ENCODE measurements at places on chromosomes 1 and 21.

- DNase-seq, result no peak
Measured at GRCh38 chr1:88800382-88801051, 90.8 kb downstream of the GTF2B start.

GRCh38 chr1:3368711-3369445 is 85.6 kb upstream of the ARHGEF16 start:
- DNase-seq, result no peak

DNA sequence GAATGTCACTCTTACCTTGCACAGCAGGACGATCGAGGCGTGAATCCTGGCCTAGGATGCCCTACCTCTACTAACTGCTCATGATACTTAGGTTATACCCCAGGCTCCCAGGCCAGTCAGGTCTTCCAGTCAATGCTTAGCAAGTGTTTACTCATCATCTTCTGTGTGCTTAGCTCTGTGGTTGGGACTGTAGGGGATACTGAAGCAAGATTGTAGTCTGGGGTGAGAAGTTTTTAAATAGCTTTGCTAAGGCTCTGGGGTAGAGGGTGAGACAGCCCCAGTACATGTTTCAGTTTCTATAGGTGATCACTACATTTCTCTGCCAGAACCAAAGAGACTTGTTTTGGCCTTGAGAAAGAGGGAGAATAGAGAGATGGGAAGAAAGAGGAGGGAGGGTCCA is 250.8 kb upstream of the KIAA0040 start:
- DNase-seq, result no peak

GRCh38 chr1:195097316-195097715 is 1510.9 kb downstream of the KCNT2 start:
- no peak for DNase-seq

DNA sequence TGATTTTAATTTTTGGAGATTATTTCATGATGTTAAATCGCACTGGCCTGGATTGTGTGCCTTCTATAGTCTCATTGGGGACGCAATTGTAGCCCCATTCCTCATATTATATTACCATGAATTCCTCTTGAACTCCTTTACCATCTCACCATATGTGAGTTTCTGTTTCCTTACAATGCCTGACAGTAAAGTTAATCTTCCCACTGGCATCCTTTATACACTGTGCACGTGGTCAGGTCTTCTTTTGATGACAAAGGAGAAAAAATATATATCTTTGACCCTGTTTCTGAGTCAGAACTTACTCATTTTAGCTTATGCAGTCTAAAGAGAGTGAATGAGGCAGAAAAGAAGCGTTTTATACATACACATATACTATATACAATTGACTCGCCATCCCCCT is 774 bp upstream of the ABL2 start:
- DNase-seq, result no peak

- DNase-seq, result no peak
Measured at GRCh38 chr1:197197430-197197997, 51.0 kb upstream of the ASPM start.

DNA sequence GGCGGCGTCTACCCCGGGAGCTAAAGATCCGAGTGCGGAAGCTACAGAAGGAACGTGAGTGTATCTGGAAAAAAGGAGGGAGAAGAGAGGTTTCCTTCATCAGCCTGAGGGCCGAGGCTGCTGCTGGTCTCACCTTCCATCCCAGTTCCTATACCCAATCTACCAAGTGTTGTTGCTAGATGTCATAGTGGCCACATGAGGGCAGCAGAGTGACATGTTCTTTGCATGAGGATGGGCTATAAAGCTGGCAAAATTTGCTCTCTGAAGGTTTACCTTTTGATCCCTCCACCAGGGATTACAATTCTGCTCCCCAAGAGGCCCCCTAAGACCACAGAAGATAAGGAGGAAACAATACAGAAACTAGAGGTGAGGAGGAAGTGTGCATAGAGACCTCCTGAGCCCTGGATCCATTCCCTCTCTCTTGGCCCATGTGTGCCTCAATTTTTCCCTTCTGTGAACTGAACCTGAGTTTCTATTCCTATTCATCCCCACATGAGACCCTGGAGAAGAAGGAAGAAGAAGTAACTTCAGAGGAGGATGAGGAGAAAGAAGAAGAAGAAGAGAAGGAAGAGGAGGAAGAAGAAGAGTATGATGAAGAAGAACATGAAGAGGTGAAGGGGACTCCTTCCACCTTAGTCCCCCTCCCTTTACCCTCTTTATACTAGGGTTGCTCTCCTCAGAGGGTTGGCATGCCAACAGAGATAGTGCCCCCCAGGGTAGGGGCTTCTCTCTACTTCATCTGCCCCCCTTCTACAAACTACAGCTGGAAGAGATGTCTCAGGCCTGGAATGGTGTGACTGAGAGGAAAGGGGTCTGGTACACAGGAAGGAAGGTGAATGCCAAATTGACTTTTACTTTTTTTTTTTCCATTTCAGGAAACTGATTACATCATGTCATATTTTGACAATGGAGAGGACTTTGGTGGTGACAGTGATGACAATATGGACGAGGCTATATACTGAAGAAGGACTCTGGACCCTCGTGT is 13.3 kb downstream of the POLR3GL start:
- DNase-seq, result peak; percentile 63

- DNase-seq, result no peak
Measured at GRCh38 chr1:66730462-66730861, 21.8 kb upstream of the DYNLT5 start.

DNA sequence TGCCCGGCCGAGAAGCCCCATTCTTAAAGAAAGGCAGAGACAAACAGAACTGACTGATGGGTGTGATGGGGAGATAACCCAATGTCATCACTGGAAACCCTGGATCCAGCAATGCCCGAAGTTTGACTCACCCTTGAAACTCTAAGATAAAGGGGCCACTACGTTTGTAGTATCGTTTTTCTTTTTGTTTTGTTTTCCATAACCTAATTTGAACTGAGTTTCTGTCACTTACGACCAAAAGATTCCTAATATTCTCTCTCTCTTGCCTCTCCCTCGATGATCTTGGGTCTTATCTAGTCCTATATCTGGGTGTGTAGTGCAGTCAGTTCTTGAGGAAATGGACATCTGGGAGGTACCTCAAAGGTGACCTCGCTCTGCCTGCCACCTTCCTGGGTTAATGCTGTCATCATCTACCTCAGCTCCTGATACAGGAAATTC is 57.8 kb upstream of the ID3 start:
- DNase-seq, result no peak

GRCh38 chr1:189783456-189783855 is 694.2 kb downstream of the BRINP3 start:
- DNase-seq, result no peak

- DNase-seq, result no peak
Measured at GRCh38 chr1:148353461-148354283, 129.4 kb downstream of the PPIAL4G start.

DNA sequence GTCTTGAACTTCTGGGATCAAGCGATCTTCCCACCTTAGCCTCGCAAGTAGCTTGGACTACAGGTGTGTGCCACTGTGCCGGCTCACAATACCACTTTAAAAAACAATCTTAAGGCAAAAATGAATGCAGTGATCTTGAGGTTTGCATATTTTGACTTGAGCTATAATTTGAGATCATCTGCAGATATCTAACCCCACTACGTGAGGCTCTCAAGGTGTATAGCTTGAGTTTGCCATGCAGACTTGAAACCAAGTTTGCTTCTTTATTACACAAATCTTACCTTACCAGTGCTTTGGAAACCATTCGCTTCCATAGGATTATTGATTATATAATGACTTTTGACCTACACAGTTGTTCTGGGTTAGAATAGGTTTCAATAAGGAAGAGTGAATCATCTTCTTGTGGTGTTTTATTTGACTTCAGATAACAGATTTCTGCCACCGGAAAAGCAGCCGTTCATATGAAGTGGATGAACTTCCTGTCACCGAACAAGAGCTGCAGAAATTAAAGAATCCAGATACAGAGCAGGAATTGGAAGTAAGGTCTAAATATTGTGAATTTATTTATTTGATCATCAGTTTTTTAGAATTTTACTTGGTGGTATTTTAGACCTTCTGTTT is 155.1 kb downstream of the VPS13D start:
- DNase-seq, result no peak

DNA sequence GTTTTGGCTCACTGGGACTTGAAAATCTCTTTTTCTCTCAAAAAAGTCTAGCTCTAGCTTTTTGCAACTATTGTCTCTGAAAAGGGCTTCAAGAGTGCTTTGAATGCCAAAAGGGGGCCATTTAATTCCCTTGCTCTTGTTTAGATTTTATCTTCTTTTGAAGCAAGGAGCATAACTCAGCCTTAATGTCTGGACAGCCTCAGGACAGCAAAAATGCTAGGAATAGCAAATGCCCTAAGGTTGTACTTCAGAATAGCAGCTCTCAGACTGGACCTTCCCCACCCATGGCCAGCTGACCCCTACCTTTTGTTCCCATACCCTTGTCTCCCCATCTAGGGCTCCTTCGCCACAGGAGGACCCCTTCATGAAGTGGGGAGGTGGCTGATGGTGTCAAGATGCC is 121.4 kb downstream of the KCNK1 start:
- no peak for DNase-seq

DNA sequence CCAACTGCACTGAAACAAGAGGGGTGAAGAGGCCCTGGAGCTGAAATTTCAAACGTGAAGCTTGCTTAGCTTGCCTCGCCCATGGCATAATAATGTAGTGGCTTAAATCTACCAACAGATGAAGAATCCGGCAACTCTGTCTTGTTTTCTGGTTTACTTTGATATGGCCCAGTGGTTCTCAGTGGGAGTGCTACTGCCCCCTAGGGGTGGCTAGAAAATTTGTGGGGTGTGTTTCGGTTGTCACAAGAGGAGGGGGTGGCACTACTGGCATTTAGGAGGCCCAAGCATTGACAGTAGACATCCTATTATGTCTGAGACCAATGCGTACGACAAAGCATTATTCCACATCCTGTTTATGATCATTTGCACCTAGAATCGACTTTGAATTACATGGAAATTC is 51.9 kb upstream of the C8B start:
- DNase-seq, result no peak

GRCh38 chr1:224770336-224770693 is 154.2 kb downstream of the CNIH3 start:
- no peak for DNase-seq

DNA sequence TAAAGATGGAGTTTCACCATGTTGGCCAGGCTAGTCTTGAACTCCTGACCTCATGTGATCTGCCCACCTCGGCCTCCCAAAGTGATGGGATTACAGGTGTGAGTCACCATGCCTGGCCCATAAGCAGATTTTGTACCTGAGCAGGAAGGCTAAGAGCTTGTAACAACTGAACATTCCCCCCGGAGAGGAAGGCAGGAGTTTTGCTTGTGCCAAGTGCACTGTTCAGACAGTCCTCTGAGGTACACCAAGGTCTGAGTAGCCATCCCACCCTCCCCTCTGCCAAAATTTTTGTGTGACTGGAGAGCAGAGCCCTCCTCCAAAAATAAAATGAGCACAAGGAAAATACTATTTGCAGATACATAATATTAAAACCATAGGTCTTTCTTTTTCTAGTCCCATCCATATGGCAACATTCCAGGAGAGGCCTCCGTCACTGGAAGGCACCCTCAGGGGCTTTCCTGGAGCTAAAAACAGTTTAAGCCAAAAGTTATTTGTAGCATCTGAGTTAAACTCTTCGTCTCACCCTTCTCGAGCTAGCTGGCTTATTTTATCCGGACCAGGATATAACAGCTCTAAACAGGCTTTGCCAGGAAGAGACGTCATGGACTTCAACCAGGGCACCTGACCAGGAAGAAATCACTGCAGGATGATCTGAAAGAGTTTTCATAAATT is 27.2 kb downstream of the CAPN2 start:
- no peak for DNase-seq

- DNase-seq, result no peak
Measured at GRCh38 chr1:13967707-13968106, 267.7 kb downstream of the PRDM2 start.

DNA sequence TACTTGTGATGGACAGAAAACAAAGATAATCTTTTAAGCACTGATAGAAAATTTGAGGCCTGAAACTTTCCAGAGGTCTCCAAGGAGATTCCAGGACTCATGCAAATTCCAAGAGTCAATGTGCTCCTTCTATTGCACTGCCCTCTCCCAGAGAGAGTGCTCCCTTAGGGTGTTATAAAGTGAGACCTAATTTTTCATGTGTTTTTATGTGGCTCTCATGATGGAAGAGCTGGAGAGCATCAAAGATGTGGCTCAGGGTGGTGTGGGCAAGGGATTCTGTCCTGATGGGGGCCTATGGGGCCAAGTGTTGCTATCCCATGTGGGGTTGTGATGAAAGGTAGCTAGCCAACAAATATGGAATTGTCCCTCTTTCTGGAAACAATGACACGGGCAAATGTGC is 101.3 kb downstream of the PRRX1 start:
- DNase-seq, result no peak

DNA sequence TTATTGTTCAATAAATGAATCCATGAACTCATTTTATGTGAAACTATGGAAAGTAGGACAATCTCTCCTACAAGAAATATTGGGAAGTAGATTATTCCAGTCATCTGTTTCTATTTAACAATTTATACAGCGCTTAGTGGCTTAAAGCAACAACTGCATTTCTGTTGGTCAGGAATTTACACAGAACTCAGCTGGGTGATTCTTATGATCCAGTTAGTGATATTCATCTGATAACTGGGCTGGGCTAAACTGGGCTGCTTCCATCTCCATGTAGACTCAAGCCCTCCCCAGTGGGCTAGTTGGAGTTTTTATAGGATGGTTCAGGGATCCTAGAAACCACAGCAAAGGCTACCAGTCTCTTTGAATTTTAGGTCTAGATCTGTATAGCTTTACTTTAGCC is 497.9 kb upstream of the NEGR1 start:
- no peak for DNase-seq

Data from psoas muscle (tissue), 8 donors.